NCI-H187 (cell line): ENCODE measurements at places on chromosomes 5 and 9.

DNA sequence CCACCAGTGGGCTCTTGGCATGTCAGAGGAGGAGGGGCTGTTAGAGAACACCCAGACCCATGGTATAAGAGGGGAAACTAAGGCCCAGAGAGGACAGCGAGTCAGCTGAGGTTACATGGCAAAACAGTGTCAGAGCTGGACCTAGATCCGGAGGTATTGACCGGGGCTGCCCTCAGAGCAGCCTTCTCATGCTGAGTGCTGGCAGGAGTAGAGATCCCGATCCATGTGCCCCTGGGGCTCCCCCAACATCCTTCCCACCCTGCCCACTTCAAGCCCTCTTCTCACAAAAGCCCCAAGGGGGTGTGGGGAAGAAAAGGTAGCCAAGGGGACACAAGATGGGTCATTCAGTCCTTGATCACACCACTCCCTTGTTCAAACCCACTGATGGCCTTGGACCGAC is 19.9 kb downstream of the CSF1R start:
- no peak for DNase-seq

DNA sequence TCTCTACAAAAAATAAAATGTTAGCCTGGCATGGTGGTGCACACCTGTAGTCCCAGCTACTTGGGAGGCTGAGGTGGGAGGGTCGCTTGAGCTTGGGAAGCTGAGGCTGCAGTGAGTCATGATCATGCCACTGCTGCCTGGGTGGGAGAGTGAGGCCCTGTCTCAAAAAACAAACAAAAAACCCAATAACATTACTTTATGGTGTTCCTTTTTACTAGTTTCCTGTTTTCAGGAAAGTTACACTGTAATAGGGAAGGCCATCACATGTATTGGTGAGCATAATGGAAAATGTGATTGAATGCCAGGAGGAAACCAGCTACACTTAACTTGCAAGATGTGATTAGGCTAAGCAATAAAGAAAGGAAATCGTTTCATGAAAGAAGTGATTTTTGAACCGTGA is 42.7 kb downstream of the SV2C start:
- no peak for DNase-seq

DNA sequence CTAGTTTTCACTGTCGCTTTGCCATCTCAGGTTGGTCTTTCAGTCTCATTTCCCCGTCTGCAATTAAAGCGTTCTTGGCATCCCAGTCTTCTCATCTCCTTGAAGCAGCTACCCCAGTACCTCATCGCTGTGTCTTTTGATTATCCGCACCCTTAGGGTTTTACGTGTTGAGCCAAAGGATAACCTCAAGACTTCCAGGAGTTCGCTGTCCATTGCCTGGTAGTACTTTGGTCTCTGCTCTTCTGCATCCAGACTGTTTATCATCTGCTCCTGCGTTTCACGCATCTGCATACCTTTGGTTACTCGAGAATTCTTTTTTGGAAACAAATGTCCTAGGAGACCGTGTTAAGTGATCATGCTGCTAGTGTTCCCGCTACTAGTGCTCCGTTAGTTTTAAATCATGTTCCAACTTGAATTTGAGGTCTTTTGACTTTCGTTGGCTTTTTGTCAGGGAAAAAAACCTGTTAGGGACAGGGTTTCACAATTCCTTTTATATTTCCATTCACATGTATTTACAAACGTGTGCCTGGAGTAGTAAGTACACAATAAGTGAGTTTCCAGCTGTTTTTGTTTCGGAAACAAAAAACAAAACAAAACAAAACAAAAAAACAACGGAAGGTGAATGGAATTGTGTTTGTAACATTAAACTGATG is 888 bp downstream of the RABGAP1 start:
- no peak for DNase-seq

DNA sequence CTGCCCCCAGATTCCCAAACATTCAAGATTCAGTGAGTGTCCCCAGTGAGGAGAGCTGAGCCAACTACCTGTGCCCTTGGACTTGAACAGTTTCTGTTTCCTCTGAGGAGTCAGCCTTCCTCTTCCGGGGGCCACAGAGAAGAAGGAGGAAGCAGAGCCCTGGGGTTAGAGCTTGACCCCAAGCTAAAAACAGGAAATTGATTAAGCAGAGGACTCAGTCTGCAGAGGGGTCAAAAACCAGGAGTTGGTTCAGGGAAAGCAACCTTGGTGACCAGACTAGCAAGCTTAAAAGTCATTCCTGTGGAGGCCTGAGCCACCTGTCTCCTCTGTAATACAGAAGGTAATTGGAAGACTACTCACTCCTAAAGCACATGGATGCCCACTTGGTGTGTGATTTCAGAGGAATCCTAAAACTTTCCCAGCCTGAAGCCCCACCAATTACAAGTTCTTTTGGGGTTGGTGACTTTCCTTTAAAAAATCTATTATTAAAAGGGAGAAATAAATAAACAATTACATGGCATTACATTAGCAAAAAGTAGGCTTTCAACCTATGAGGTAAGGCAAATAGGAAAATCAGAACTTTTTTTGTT is 64.2 kb upstream of the SELENOP start:
- no peak for DNase-seq

DNA sequence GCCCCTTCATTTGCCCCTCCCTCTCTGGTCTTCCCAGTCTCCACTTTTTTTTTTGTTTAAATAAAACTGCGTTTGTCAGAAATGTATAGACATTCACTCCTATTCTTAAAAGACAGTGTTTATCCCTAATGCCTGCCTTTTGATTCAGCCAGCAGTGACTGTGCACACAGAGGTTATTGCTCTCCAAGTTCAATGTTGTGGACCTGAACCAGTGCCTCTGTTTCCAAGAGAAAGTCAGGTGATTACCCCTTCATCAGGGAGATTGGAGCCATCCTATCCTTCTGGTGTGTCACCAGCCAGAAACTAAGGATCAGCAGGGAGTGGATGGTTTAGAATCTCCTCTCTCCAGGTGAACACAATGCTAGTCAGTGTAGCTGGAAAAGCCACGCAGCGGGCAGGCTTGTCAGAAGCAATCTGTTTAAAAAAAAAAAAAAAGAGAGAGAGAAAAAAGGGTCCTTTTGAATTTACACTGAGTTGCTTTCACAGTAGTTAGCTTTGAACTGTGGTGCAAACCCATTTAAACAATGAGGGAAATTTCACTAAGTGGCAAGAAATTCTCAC is 167.5 kb upstream of the DMRT1 start:
- no peak for DNase-seq

GRCh38 chr9:37037503-37038301 is 3.6 kb upstream of the PAX5 start:
- no peak for DNase-seq

GRCh38 chr5:127418367-127418766 is 99.1 kb upstream of the PRRC1 start:
- no peak for DNase-seq
